ENCODE measurements at places on chromosomes 1 and 21. TPM values are rescaled to one million over a fixed set of nuclear protein-coding genes. Genes with fewer than 3 reads are reported as not detected.

The PTPN7 gene
- 0.44 TPM for total RNA-seq

The OR2C3 gene
- not detected for total RNA-seq

DNA sequence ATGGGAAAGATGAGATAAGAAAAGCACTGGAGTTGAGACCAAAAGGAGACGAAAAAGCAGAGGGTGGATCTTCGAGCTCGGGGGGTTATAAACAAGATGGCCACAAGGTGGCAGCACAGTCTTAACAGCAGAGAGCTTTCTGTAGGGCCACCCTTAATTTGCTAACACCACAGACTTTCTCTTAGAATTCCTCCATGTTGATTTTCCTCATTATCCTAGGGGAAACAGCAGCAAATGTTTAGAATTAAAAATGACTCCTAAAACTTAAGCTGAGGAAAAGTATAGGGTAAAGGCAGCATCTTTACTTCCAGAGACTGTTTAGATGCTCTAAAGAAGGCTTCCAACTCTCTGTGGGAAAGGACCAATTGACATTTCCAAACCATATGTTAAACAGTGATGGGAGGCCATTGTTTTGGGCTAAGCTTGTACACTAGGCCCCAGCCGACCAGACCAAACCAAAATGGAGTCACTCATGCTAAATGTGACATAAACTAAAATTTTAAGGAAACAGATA lies 2.5 kb upstream of the APOBEC4 start:
- DNase-seq = peak; percentile 79

DNA sequence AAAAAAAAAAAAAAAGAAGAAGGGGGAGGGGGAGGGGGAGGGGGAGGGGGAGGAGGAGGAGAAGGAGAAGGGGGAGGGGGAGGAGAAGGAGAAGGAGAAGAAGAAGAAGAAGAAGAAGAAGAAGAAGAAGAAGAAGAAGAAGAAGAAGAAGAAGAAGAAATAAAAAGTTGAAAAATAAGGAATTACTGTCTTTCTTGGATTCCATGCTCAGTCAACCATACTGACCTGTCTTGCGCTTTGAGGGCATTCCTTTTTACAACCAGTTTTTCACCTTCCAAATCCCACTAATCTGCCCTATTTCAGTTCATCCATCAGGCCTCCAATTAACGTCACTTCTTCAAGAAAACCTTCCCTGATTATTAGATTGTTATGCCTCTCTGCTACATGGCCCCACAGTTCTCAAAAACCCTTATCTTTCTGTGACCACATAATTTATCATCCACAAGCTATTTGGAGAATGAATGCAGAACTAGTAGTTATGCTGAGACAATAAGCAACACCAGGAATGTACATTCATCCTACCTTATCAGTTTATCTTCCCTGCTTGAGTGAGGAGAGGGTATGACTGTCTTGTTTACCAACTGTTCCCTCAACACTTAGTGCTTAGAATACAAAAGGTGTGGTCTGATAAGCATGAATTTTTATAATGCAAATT lies 57.5 kb upstream of the GUCA2A start:
- no peak for DNase-seq

- no peak for DNase-seq
Observed at GRCh38 chr1:15830258-15830657, 17.2 kb upstream of the SPEN start.

- no peak for DNase-seq
Observed at GRCh38 chr1:100793659-100794058, 74.1 kb downstream of the VCAM1 start.

GRCh38 chr1:212587888-212588510 lies 20.6 kb upstream of the ATF3 start:
- no peak for DNase-seq

- no peak for DNase-seq
Observed at GRCh38 chr1:67608661-67609576, 76.1 kb upstream of the GADD45A start.

GRCh38 chr1:44037154-44037553 lies 5.9 kb upstream of the SLC6A9 start:
- DNase-seq = no peak

DNA sequence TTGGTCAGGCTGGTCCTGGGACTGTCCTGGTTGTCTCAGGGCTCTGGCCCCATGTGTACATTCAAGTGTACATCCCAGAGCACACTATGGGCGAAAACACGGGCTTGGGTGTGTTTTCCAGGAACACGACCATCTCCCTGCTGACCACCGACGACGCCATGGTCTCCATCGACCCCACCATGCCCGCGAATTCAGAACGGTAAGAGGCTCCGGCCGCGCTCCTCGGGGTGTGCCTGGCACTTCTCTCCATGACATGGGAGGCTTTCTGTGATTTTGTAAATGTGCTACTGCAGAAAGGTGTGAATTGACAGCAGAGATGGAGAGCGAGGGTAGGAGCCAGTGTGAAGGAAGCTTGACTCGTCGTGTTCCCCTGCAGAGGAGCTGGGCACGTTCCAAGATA lies 34.4 kb downstream of the PDE9A start:
- no peak for DNase-seq

The PUM1 gene
- total RNA-seq = 80.1 TPM

The CHIA gene
- not detected for total RNA-seq

The PRR9 gene
- not detected for total RNA-seq

GRCh38 chr1:206923009-206923960 lies 1.5 kb upstream of the FCMR start:
- DNase-seq = no peak

The PLPP3 gene
- total RNA-seq = 101 TPM

DNA sequence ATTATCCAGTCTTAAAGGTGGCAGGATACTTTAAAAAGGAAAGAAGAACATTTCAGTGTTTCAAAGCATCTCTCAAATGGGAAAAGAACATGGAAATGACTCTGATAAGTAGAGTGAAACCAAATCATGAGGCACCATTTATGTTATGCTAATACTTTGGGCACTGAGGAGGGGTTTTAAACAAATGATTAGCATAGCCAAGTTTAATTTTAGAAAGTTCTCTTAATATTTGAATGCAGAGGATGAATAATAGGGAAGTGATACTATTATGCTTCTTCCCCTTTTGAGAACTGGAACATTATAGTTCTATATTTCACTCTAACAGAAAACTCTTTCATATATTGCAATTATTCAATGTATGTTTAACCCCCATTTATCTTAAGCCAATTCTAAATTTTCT lies 1181.9 kb upstream of the PRMT6 start:
- no peak for DNase-seq

- no peak for DNase-seq
Observed at GRCh38 chr1:98651116-98651632, 10.3 kb upstream of the SNX7 start.

The DYRK1A gene
- total RNA-seq = 64.6 TPM

DNA sequence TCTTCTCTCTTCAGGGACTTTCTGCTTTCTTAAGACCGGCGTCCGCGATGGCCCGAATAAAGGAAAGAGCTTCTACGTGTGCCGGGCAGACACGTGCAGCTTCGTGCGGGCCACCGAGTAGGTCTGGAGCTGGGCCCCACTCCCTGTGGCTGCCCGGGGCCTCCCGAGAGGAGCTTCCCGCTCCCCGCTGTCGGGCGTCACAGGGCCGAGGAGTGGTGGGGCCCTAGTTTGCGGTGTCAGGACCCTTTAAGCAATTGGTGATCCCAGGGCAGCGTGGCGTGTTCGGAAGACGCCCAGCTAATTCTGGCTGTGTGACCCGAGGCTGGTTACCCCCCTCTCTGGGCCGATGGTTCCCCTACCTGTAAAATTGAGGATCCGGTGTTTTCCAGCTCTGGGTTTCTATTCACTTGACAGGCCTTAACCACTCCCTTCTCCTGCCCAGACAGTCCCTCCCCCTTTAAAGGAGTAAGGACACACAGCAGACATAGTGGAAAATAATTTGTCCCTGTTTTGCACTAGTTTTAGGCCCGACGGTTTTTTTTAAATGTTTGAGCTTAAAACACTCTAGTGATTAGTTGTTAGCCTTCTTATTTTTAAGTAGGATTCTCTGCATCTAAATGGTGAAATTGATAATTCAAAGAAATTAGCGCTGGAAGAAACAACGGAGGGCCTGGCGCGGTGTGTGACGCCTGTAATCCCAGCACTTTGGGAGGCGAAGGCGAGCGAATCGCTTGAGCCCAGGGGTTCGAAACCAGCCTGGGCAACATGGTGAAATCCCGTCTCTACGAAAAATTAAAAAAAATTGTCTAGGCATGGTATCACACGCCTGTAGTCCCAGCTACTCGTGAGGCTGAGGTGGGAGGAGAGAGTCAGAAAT lies 553 bp downstream of the TTF2 start:
- no peak for DNase-seq

- DNase-seq = no peak
Observed at GRCh38 chr1:14681182-14681581, 82.7 kb downstream of the KAZN start.

GRCh38 chr1:36706416-36706815 lies 223.7 kb upstream of the CSF3R start:
- no peak for DNase-seq

DNA sequence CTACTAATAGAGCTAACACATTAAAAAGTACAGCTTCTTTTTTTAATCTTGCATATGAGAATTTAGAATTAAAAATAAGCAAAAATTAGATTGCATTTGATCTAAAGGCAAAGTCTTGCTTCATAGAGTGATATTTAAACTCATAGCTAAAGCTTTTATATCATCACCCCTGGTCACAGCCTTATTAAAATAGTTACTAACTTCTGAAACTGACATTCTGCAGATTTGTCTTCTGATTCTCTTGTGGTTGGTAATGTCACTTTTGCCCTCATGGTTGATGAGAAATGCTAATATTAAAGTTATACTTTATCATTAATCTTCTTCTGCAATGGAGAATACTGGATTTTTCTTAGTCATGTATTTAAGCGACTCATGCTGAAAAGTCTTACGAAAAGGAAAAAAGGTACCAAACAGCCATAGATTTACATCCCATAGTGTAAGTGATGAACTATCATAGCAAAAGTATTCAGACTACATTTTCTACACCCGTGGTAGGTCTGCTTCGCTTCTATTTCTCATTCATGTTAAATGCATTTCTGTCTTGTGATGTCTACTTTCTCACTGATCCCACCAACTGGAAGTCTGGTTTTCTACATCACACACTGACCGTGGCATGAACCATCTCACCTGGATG lies 330.5 kb upstream of the B3GALT2 start:
- DNase-seq = no peak

The WDTC1 gene
- 61.1 TPM for total RNA-seq

DNA sequence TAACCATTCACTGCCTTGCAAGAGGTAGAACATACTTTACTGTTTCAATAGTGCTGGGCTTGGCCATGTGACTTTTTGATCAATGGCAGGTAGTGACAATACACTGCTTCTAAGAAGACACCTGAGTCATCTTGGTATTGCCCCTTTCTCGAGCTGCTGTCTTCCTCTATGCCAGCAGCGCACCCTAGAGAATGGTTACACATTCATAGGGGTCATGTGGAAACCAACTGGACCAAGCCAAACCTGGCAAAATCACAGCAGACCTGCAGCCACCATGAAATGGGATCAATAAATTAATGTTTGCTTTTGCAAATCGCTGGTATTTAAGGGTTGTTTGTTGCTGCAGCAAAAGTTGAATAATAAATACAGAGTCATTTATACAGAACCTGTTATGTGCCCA lies 122.3 kb downstream of the GRIK1 start:
- DNase-seq = no peak

The NBPF3 gene
- total RNA-seq = 5.1 TPM
